SK-N-DZ (cell line): ENCODE measurements at places on chromosomes 7 and 10.
A peak's percentile ranks its signal among the peaks of the same experiment; 100 is the strongest.

- DNase-seq, result no peak
Observed at GRCh38 chr10:116111483-116112095, 161.4 kb downstream of the GFRA1 start.

- DNase-seq, result no peak
Observed at GRCh38 chr7:73828107-73828803, 2.5 kb upstream of the CLDN4 start.

DNA sequence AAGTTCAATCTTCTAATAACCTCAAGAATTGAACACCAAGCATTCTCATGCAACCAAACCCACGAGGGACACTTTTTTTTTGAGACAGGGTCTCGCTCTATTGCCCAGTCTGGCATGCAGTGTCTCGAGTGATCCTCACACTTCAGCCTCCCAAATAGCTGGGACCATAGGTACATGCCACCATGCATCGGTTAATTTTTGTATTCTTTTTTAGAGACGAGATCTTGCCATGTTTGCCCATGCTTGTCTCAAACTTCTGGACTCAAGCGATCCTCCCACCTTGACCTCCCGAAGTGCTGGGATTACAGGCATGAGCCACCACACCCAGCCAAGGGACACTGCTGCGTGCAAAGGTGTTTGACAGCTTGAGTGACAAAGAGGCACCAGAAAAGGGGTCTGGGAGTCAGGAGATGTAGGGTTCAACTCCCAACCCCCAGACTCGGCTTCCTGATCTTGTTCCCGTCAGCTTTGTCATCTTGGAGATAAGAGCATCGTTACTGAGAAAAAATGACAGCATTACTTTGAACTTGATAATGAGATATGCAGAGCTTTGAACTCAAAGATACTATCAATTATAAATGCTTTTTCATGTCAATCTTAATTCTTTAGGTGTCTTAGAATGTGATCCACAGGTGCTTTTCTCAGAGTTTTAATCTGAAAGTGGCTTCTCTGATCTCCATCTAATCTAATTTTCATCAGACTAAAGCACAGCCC is 1.6 kb upstream of the CYTH3 start:
- peak; percentile 81 for DNase-seq

DNA sequence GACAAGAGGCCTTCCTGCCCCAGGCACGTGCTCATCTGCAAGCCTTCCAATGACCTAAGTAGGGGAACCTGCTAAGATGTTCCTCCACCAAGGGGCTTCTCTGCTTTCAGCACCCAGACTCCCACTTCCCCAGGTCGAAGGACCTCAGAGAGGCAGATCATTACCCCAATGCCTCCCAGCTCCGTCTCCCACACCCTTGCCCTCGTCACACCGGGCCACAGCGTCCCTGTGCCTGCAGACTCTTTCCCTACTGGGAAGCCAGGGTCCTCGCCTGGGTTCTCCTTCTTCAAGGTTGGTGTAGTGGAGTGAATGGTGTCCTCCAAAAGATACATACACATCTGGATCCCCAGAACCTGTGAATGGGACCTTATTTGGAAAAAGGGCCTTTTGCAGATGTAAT is 151.9 kb downstream of the UBE2H start:
- peak; percentile 3 for DNase-seq

- no peak for DNase-seq
Observed at GRCh38 chr7:98119256-98119918, 12.7 kb downstream of the LMTK2 start.

- no peak for DNase-seq
Observed at GRCh38 chr7:66776800-66777442, 36.4 kb downstream of the RABGEF1 start.

- no peak for DNase-seq
Observed at GRCh38 chr10:42969909-42970308, 107.0 kb upstream of the RET start.

DNA sequence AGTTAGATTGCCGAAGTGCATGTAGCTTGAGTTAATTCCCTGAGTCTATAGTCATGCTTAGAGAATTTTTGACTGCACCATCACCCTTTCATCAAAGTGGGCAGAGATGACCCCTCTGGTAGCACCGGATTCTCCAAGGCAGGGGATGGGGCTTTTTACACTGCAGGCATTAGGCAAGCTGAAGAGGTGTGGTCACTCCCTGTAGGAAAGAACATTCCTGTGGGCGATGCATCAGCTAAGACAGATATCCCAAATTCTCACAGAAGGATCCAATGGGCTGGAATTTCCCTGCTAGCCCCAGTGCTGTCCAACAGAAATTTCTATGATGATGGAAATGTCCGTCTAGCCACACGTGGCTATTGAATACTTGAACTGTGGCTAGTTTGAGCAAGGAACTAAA is 118.2 kb downstream of the ADAM12 start:
- DNase-seq, result no peak

- no peak for DNase-seq
Observed at GRCh38 chr7:143398616-143399015, 10.0 kb downstream of the EPHA1 start.

DNA sequence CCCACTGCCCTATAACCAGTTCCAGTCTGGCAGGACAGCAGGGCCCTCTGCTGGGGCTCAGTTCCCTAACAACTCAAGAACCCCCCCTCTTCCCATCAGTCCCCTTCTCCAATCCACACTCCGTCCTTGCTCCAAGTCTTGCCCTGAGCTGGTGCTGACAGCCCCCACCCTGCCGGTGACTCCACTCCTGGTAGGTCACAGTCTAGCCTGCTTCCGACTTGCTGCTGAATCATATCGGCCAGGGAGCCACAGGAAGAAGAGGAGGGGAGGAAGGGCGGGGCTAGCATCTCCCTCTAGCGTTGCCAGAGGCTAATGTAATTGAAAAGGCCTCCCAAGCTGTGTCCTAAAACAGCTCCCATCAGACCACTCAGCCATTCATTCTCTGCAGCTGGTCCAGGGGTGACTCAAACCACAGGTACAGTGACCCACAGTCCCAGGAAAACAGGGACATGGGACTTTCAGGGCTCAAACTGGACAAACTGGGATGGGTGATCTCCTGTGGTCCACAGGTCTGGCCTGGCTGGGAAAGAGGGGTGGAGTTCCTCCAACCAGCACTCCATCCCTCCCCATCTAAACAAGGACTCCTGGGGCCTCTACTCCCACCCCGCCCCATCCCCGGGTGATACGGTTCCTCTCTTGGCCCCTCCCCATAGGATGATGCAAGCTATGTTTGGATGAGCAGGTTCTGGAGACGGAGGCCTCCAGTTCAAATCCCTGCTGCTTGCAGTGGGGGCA is 158.8 kb downstream of the SH3PXD2A start:
- peak; percentile 52 for DNase-seq

- no peak for DNase-seq
Observed at GRCh38 chr10:52359441-52359840, 45.4 kb downstream of the DKK1 start.

DNA sequence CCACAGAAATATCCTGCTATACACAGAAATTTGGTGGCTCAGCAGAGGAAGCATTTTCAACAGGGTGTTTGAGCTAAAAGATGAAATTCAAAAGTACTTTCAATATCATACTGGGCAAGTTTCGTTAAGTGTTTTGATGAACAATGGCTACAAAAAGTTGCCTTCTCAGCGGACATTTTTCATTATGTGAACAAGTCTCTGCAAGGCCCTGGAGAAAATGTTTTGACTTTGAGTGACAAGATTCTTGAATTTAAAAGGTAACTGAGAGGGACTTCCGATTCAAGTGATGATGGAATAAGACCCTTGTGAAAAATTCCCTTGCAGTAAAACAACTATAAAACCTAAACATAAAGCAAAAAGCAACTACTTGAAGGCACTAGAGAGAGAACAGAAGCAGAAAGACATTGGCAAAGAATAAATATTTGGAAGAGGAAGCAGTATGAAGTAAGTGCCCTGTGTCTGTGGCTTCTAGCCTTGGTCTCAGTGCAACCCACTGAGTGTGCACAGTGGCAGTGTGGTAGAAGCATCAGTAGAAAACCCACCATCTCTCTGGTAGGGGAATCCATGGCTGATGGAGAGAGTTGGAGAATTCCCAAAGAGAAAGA is 62.5 kb upstream of the NAMPT start:
- DNase-seq, result no peak

- DNase-seq, result no peak
Observed at GRCh38 chr10:71191019-71191418, 21.4 kb upstream of the UNC5B start.

- DNase-seq, result peak; percentile 95
Observed at GRCh38 chr7:151013733-151014497, 10.4 kb downstream of the ATG9B start.

- no peak for DNase-seq
Observed at GRCh38 chr7:38211940-38212339, 33.9 kb downstream of the STARD3NL start.

DNA sequence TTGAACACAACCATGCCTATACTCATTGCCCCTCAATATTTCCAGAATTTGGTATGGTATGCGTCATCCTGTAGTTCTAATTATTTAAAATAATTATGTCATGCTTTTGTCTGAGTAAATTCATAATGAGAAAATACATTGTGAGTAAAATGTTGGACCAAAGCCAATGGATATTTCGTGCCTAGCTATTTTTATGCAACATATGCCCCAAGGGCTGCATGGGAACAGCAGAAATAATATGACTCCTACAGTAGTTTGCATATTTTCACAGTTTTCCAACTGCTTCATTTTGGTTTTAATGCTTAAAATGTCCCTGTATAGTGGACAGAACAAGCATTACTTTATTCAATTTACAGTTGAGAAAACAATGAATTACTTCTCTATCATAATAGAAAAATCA is 1115.6 kb upstream of the GHITM start:
- no peak for DNase-seq

DNA sequence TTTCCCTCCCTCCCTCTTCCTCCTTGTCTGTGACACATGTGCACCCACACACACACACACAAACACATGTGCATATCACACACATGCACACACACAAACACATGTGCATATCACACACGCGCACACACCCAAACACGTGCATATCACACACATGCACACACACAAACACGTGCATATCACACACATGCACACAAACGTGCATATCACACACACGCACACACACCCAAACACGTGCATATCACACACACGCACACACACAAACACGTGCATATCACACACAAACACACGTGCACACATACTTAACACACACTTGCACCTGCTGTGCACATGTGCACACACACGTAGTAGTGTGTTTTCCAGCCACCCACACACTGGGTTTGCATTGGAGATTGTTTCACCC is 29.4 kb upstream of the KNDC1 start:
- no peak for DNase-seq

GRCh38 chr10:131277278-131277677 is 34.2 kb downstream of the TCERG1L start:
- DNase-seq, result no peak

GRCh38 chr10:47443145-47443544 is 40.8 kb downstream of the ANXA8 start:
- no peak for DNase-seq

GRCh38 chr10:122098924-122099323 is 110.0 kb downstream of the TACC2 start:
- DNase-seq, result no peak

GRCh38 chr7:113158756-113159155 is 40.4 kb upstream of the SMIM30 start:
- DNase-seq, result no peak

GRCh38 chr10:71605263-71605962 is 114.2 kb downstream of the C10orf105 start:
- no peak for DNase-seq

GRCh38 chr7:68861171-68861570 is 737.1 kb upstream of the AUTS2 start:
- peak; percentile 13 for DNase-seq

- DNase-seq, result no peak
Observed at GRCh38 chr10:13352519-13352918, 4.4 kb upstream of the SEPHS1 start.
